ENCODE measurements at places on chromosomes 3 and 15.
A peak's percentile ranks its signal among the peaks of the same experiment; 100 is the strongest.

- no peak for DNase-seq
Observed at GRCh38 chr3:65006300-65006739, 318.5 kb upstream of the ADAMTS9 start.

DNA sequence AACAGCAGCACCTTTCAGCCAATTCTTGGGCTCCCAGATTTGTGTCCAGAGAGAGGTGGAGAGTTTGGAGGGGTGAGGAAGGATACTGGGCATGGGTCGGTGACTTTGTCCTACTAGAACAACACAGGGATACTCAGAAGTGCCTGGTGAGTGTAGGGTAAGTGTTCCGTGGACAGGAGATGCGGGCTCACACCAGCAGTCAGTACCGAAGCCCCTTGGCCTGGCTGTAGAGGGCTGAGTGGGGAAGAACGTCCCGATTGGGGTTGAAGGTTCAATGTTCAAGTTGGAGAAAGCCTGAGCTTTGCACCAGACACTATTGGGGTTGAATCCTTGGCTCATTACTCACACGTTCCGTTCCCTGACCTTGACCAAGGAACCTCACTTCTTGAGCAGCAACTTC lies 40.8 kb upstream of the SLC6A11 start:
- DNase-seq = no peak

GRCh38 chr15:58498821-58499580 lies 67.2 kb downstream of the LIPC start:
- DNase-seq = no peak

GRCh38 chr15:61031532-61031931 lies 197.6 kb downstream of the RORA start:
- DNase-seq = no peak

DNA sequence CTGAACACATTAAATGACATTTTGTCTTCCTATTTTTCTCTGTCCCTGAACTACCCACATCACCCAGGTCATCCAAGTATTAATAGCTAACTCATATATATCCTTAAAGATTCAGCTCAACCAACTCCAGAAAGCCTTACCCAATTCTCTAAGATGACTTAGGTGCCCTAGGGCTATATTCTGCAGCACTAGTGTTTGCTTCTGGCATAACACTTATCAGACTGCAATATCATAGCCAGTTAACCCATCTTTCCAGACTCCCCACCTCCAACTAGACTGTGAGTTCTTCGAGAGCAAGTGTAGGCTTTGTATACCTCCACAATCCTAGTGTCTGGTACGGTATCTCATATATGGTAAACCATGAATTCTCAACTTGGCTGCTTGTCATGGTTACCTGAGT lies 50.7 kb downstream of the SST start:
- no peak for DNase-seq

DNA sequence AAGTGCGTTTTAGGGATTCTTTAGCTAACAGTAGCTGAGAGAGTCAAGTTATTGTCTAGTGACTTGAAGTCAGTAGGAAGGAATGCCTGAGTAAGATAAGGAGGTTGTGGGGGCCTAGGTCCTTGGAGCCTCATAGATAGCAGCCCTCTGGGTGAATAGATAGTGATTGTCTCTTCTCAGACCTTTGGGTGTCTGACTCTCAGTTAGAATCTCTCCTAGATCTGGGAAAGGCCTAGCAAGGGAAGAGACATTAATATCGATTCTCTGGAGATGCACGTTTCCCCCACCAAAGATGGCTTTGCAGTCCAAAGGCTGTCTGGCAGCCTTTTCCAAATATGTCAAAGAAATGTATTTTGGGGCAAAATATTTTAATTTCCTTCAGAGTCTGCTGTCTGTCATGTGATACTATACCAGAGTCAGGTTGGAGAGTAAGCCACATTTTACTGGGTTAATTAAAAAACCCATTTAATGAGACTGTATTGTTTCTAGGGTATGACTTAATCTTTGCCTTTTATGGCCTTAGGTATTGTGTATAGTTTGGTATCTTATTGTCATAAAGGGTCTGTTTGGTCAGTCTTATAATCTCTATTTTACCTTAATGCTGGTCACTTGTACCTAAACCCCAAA lies 92.2 kb downstream of the ST6GAL1 start:
- DNase-seq = no peak

DNA sequence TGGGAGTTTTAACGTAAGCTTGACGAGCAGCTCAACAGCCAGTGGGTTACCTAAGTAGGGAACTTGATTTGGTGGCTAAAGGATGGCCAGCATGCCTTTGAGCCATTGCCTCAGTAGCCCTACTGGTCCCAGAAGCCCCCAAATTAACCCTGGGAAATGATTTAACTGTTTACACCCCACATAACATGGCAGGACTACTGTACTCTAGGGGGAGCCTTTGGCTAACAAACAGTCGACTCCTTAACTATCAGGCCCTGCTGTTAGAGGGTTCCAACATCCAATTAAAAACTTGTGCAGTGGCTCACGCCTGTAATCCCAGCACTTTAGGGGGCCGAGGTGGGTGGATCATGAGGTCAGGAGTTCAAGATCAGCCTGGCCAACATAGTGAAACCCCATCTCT lies 9.4 kb upstream of the SMCO1 start:
- DNase-seq = no peak

- no peak for DNase-seq
Observed at GRCh38 chr3:131803113-131803512, 231.7 kb downstream of the CPNE4 start.

- DNase-seq = no peak
Observed at GRCh38 chr3:23659840-23660430, 145.8 kb upstream of the UBE2E1 start.

DNA sequence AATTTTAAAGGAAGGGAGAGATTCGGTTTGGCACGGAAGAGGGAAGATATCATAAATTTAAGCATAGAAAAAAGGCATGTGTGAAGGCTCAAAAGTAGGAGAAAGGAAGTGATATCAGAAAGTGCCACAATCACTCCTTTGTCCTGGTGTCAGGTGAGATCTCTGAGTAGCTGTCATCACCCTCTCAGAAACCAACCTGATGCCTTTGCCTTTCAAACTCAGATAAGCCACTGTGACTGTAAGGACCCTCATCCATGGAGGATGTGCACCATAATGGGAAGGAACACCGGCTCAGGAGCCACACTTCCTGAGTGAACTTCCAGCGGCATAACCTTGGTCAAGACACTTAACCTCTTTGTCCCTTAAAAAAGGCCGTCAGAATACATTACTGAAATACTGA lies 318.7 kb upstream of the SEMA6D start:
- DNase-seq = no peak

- no peak for DNase-seq
Observed at GRCh38 chr3:116056280-116056679, 389.0 kb downstream of the LSAMP start.

- no peak for DNase-seq
Observed at GRCh38 chr3:4548780-4549179, 55.6 kb downstream of the ITPR1 start.

GRCh38 chr15:100250176-100250800 lies 91.5 kb downstream of the ADAMTS17 start:
- DNase-seq = no peak

DNA sequence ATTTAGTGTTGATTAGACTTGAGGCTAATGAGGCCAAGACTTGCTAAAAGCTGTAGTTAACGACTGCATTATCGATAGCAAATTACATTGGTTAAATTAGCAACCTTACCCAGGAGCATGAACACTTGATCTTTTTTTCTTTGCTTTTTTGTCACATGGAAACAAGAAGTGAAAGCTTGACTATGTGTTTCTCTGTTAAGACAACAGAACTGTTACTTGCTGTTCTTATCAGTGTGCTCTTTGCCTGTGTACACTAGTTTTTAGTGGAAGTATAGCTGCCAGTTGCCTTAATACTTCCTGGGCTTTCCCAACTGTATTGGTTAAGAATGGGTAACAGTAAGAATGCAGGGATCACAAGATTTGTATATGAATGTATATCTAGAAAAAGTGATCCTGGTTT lies 625.5 kb downstream of the NAALADL2 start:
- DNase-seq = no peak

DNA sequence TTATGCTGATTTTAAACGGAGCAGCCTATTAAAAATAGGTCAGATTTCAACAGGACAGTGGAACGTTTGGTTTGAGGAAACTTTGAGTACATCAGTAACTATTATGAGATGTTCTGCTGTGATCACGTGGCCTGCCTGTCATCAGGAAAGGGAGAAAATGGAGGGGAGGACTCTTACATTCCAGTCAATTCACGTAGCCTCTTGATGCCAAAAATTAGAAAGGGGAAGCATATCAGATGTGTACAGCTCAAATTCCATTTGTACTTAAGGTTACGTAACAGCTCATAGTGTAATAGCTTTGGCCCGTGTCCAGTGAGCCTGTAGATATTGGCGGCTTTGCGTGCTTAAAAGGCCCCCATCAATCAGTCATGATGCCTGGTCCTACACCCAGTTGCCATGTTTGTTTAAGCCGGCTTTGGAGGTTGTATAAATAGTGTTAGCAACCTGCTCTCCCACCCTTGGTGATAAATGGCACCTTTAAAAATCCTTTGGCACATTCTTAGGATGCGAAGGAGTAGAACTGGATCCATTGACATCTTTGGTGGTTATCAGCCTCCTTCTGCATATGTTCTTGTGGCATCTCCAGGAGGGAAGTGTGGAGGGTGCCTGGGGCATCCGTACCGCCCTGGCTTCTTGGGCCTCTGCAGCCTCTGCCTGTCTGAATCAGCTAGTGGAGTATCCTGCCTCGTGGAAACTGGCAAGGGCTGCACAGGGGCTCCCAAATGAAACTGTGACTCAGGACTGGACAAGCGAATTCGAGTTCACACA lies 163.9 kb downstream of the THSD4 start:
- DNase-seq = peak; percentile 58

GRCh38 chr3:26108846-26109489 lies 319.1 kb downstream of the OXSM start:
- DNase-seq = no peak

- no peak for DNase-seq
Observed at GRCh38 chr3:184734903-184735701, 23.2 kb upstream of the MAGEF1 start.

DNA sequence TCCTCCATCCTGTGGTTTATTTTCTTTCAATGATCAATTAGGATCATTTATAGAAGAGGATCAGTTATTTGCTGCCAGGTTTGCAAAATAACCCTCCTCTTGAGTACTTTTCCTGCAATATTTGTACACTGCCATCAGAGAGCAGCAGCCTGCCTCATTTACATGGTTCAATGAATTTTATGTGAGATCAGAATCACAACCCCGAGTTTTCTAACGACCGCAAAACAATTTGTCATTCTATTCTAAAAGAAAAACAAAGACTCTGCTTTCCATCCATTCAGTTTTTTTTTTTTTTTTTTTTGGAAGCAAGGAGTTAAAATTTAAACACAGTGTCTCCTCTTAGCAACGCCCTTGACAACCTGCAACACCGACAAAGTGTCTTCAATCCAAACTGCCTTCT lies 146.9 kb downstream of the RAB11A start:
- no peak for DNase-seq

DNA sequence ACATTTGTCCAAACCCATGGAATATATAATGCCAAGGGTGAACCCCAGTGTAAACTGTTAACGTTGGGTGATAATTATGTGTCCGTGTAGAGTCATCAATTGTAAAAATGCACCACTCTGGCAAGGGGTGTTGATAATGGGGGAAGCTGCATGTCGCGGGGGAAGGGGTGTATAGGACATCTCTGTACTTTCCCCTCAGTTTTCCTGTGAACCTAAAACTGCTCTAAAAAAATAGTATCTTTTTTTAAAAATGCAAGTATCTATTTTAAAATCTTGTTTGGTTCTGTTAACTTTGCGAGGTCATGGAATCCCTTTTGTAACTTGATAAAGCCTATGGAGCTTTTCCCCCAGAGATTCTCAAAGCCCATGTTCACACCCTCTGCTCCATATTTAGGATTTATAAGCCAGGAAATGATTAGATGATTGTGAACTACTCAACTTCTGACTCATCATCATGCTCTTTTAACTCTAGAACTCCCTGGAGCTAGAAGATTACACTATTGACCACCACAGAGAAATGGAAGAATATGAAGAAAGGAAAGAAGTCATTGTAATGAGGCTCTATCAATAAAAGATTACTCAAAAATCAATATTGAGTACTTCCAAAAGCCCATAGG lies 56.1 kb upstream of the C3orf49 start:
- DNase-seq = no peak

DNA sequence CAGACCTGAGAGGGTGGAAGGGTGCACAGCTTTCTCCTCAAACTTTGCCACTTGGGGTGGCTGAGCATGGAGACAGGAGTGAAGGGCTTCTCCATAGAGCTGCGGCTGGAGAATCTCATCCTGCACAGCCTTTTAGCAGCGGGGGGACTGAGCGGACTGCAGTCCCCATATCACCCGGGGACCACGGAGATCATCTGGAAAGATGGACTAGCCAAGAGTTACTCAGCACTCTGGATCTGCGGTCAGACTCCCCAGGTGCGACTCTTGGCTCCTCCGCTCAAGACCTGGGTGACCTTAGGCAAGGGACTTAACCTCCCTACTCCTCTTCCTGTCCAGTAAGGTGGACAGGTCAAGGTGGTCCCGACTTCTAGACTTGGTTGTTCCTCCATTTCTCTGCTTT lies 125.8 kb upstream of the MEF2A start:
- DNase-seq = no peak

DNA sequence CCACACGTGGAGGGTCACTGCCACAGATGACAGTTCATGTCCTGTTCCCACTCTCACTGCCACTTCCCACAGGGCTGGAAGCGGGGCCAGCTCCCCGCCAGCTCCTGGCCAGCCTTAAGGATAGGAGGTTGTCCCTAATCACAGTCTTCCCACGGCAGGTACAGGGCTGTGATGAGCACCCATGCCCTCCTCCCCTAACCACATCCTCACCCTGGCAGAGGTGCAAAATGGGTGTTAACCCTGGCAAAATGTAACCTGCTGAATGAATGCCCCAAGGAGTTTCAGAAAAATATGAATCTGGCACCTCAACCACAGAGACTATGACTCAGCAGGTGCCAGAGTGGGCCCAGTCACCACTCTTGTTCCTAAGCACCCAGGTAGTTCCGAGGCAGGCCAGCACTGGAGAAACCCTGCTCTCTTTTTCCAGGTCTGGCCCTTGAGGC lies 185.1 kb upstream of the TPM1 start:
- DNase-seq = no peak

GRCh38 chr15:56234804-56235203 lies 8.9 kb downstream of the RFX7 start:
- DNase-seq = no peak

DNA sequence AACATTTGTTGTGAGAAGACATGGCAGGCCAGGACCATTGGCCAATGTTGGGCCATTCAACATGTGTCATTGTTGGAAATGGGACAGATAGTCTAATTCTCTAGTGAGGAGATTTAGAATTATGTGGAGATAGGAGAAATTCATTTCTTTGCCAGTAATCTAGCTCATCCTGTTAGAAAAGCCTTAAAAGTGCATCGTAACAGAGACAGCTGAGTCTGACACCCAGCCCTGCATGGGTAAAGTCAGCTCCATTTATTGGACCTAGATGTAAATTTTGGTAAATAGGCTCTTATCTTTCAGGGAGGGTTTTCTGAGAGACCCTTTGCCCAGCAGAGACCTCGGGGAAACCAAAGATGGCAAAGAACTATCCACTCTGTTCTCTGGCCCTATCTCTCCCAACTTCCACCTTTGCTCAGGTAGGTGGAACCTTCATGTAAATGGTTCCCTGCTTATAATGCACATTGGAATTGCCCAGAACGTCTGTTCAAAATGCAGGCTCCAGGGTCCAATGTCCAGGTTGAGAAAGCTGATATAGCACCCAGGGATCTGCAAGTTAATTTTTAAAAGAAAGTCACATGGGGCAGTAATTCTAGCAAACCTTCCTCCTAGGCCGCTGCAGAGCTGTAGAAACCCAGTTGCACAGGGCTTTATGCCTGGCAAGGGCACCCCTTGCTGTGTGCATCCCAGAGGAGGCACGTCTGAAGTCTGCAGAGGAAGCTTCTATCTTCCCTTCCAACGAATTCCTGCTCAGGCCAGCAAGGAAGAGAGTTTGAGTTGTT lies 365.9 kb upstream of the PROK2 start:
- DNase-seq = peak; percentile 2

- no peak for DNase-seq
Observed at GRCh38 chr3:127288921-127289705, 1.3 kb upstream of the PRR20G start.

All from left hindlimb (tissue), 1 donor.